ENCODE measurements at places on chromosomes 3 and 15. TPM values are rescaled to one million over a fixed set of nuclear protein-coding genes. Genes with fewer than 3 reads are reported as not detected.

The FGF12 gene
- total RNA-seq: 3.6 TPM

The FAM107A gene
- total RNA-seq: 4.3 TPM

The ARNT2 gene
- 42.5 TPM for total RNA-seq

The WDR93 gene
- total RNA-seq: 1.6 TPM

The TIGIT gene
- total RNA-seq: 1.5 TPM

The CCDC54 gene
- not detected for total RNA-seq

The DUOX2 gene
- total RNA-seq: 0.06 TPM

The STIMATE gene
- 20.0 TPM for total RNA-seq

The KATNBL1 gene
- 56.8 TPM for total RNA-seq

The CFAP20DC gene
- 3.3 TPM for total RNA-seq

The HAPLN3 gene
- total RNA-seq: 6.3 TPM

The FSTL1 gene
- 397 TPM for total RNA-seq

The HTR3E gene
- total RNA-seq: not detected

The IDH2 gene
- total RNA-seq: 191 TPM

The CCDC14 gene
- total RNA-seq: 76.3 TPM

The KLHL6 gene
- 3.5 TPM for total RNA-seq

The ZKSCAN7 gene
- total RNA-seq: 16.3 TPM

The SLC9C1 gene
- total RNA-seq: 1.5 TPM

The GORASP1 gene
- 51.3 TPM for total RNA-seq

The CHRM5 gene
- total RNA-seq: not detected

The FAM3D gene
- total RNA-seq: 0.82 TPM

The SOX2 gene
- 0.29 TPM for total RNA-seq

The ZBTB38 gene
- 78.5 TPM for total RNA-seq

The HMG20A gene
- 44.6 TPM for total RNA-seq

The PPM1L gene
- total RNA-seq: 17.7 TPM

The CYP8B1 gene
- total RNA-seq: 0.35 TPM

The PHLDB2 gene
- total RNA-seq: 99.8 TPM

The TMEM108 gene
- 1.8 TPM for total RNA-seq

The SMCO1 gene
- total RNA-seq: 3.5 TPM

The RPL15 gene
- 2,869 TPM for total RNA-seq

The HGD gene
- total RNA-seq: 38.9 TPM

The TMEM266 gene
- 6.3 TPM for total RNA-seq

The CCRL2 gene
- 2.6 TPM for total RNA-seq

Data from metanephros (tissue), 2 donors.